Breast epithelium (tissue), 4 donors: ENCODE measurements at places on chromosomes 7 and 10.
A peak's percentile ranks its signal among the peaks of the same experiment; 100 is the strongest.

GRCh38 chr7:15963206-15963605, 276.7 kb upstream of the MEOX2 start:
- H3K4me3 ChIP-seq = no peak overlapping the region
- no peaks in the 10 kb centered on the region for H3K27me3 ChIP-seq
- H3K36me3 ChIP-seq = no peaks in the 10 kb centered on the region
- no peak overlapping the region for H3K27ac ChIP-seq
- no peak for DNase-seq
- H3K4me1 ChIP-seq = no peaks in the 10 kb centered on the region

DNA sequence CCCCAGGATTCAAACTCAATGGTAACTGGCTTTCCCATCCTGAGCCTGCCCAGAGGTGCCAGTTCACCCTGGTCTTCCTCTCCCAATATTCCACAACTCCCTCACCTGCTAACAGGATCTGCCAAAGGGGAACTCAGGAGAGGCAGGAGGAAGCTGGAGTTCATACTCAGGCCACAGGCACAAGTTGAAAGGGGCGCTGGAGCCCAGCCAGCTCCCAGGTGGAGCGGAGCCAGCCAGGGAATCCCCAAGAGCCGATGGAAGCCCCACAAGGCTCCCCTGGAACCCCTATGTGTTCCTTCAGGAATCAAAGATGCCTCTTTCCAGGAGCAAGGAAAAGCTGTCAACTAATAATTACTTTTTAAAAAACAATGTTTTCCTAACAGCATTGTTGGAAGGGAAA, 63.5 kb downstream of the SH3PXD2A start:
- H3K4me1 ChIP-seq = no peaks in the 10 kb centered on the region
- DNase-seq = no peak
- H3K4me3 ChIP-seq = no peak overlapping the region
- no peaks in the 10 kb centered on the region for H3K27me3 ChIP-seq

DNA sequence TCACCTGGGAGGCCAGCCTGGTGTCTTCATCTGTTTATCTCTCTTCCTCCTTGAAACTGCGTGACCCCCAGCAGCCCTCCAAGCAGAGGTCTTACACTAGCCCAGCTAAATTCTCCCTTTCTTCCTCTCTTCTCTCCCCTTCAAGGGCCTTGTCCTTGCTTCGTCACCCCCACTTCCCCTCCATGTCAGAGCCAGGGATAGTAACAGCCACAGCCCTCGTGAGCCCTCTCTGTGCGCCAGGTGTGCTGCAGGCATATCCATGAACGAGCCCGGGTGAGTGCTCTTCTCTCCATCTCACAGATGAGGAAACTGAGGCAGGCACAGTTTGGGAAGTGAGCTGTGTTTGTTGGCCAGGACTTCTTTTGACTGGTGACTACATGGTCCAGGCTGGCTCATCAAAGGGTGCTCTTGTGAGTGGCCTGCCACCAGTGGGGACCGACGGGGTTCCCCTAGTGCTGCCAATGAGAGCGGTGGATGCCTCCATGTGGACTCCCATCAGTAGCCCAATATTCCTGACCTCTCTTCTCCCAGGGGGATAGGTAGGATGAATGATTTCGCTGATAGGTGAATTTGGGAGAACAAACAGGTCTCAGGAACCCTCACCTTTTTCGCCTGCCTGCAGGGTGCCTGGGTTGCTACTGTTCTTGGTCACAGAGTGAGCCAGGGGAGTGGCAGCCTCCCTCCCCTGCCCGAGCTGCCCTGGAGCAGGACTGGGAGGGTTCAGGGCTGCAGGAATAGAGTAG, 38.1 kb downstream of the ADRA2A start:
- DNase-seq = no peak
- no peak overlapping the region for H3K4me3 ChIP-seq
- no peaks in the 10 kb centered on the region for H3K27me3 ChIP-seq
- no peaks in the 10 kb centered on the region for H3K36me3 ChIP-seq
- no peaks in the 10 kb centered on the region for H3K4me1 ChIP-seq
- H3K27ac ChIP-seq = no peak overlapping the region

- H3K36me3 ChIP-seq = no peaks in the 10 kb centered on the region
- H3K27ac ChIP-seq = no peak overlapping the region
Observed at GRCh38 chr10:60237977-60238758, 151.5 kb downstream of the ANK3 start.

GRCh38 chr7:154928136-154929005, 74.6 kb downstream of the PAXIP1 start:
- no peaks in the 10 kb centered on the region for H3K36me3 ChIP-seq
- no peak for DNase-seq
- H3K4me3 ChIP-seq = peak overlapping the region; percentile 79
- no peaks in the 10 kb centered on the region for H3K27me3 ChIP-seq

GRCh38 chr10:499991-500390, 189.5 kb downstream of the DIP2C start:
- no peak overlapping the region for H3K27ac ChIP-seq
- peak; percentile 5 for DNase-seq
- H3K36me3 ChIP-seq = no peaks in the 10 kb centered on the region

GRCh38 chr10:124547647-124548168, 86.1 kb downstream of the LHPP start:
- no peak overlapping the region for H3K4me3 ChIP-seq
- DNase-seq = no peak
- H3K27ac ChIP-seq = no peak overlapping the region
- no peaks in the 10 kb centered on the region for H3K4me1 ChIP-seq
- no peaks in the 10 kb centered on the region for H3K36me3 ChIP-seq

GRCh38 chr10:117646718-117647117, 104.2 kb downstream of the EMX2 start:
- H3K4me1 ChIP-seq = no peaks in the 10 kb centered on the region
- no peak overlapping the region for H3K27ac ChIP-seq
- DNase-seq = no peak
- no peaks in the 10 kb centered on the region for H3K27me3 ChIP-seq
- H3K36me3 ChIP-seq = no peaks in the 10 kb centered on the region
